GF-D8 (cell line): ENCODE measurements at places on chromosomes 4 and X.

DNA sequence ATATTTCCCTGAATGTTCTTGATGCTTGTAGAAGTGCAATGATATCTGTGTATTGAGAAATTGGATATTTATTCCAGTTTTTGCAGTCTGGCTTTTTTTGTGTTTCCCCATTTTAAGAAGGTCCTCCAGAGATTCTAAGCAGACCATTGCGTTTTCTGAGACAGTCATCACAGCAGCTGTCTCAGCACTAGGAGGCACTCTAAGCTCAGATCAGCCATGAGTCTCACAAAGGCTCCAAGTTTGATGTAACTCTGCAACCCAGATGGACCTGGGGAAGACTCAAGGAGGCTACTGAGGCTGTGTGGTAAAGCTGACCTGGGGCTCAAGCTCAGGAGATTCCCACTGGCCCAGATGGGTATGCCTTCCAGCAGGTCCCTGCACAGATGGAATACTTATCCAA is 89.3 kb upstream of the CYLC1 start:
- no peak for DNase-seq

DNA sequence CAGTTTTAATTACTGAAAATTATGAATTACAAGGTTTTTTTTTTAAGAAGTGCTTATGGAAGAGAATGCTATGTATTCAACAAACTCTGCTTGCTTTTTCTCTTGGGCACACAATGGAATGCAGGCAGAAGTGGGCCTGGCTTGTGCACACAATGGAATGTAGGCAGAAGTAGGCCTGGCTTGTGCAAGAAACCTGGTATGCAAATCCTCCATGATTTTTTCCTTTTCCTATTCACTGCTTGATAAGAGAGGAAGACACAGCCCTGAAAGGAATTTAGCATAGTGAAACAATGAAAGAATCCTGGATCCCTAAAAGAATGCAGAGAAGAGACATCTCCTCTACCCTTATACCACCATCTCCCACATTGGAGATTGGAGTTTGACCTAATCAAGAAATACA is 138.4 kb downstream of the COL25A1 start:
- no peak for DNase-seq

DNA sequence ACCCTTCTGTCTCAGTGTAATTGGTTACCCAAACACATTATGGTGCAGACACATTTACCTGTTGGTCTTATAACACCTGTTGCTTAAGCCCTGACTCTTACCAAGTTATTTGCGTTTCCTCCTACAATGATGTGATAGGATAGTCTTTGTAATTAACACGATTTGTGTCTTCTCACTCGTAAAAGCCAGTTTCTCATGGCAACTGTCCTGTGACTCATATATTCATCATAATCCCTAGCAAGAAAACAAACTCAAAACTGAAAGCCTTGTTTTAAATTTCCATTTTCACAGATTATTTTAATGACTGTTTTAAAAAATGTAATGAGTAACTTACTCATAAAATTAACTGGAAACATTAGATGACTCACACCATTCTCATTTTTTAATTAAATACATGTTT is 495.2 kb downstream of the NLGN4X start:
- no peak for DNase-seq

GRCh38 chr4:40687676-40688389 is 58.2 kb upstream of the RBM47 start:
- no peak for DNase-seq

GRCh38 chr4:157806184-157806583 is 366.6 kb downstream of the GASK1B start:
- no peak for DNase-seq

DNA sequence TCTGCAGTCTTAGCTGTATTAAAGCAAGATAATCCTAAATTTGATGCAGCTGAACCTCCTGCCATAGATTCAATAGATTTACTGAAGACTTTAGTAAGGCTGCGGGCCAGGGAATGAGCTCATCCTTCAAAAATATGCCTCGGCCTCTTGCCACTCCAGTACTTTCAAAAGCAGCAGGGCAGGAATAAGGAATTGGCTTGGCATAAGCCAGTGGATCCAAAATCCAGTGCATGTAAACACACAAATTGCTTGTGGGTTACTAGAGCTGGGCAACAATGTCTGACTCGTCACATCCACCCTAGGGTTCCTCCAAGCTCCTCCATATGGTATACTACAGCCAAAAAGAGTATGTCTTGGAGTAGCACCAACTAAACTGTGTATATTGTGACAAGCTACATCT is 165.0 kb downstream of the AMELX start:
- no peak for DNase-seq

DNA sequence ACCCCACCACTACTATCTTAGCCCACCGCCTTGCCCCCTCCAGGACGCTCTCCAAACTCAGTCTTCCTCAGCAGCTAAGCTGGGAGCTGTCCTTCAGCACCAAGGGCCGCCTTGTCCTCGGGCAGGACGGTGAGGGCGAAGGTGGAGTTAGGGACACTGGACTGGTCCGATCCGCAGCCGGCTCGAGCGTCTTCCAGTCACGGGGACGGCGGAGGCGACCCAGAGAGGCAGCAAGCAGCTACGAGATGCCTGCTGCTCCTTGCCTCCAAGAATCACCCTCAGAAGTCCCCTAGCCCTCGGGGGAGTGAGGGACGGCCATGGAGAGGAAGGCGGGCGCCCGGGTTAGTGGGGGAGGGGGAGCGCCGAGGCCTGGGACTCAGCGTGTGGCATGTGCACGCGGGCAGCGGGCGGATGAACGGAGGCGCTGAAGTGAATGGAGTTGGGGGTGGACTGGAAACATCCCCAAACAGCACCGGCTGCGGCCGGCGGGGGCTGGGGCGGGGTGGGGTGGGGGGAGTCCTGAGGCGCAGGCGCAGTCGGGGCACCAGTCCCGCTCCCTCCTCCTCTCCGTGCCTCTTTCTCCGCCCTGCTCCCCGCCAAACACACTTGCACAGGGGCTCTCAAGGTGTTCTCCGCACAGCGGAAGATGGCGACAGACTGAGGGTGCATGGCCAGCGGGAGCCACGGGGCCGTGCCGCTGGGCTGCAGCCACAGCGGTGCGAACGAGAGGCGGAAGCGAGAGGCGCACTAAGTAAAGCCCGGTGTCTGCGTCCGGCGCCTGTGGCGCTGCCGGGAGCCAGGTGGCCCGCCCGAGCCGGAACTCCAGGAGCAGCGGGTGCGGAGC is at the start of gene NALF2:
Gene NALF2, plus strand, starts transcription at position 545 of the 844 bp plus-strand sequence. CDS start 957 bp downstream, outside the sequence.
- DNase-seq: no peak

- no peak for DNase-seq
Observed at GRCh38 chr4:111399623-111400022, 745.6 kb upstream of the FAM241A start.

GRCh38 chr4:100289946-100290345 is 99.7 kb upstream of the DDIT4L start:
- DNase-seq: no peak

- DNase-seq: no peak
Observed at GRCh38 chr4:109172301-109172700, 130.2 kb downstream of the COL25A1 start.

DNA sequence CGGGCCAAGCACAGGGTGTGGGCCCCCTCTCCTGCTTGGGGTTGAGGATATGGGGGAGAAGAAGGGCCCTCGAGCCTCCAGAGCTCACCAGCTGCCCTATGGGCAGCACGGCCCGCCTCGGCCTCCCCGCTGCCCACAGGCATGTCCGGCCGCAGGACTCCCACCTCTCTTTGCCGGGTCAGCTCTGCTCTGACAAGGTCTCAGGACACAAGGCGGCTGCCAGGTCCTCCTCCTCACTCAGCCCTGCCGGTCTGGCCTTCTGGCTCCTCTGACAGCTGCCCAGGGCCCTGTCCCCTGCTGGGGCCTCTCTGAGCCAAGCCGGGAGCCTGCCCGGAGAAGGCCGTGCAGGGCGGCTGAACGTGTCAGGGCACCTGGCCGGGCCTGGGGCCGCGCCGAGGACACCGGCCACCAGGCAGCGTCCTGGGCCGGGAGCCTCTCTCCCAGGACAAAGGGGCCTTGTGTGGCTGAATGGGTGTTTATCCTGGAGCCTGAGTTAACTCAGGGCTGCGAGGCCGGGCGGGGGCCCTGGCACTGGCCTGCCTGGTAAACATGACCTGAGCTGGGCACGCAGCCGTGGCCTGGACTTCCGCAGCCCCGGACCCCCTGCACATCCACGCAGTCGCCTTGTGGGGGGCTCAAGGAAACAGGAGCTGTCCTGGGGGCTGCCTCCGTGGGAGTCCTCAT is 25.7 kb downstream of the TACC3 start:
- no peak for DNase-seq

DNA sequence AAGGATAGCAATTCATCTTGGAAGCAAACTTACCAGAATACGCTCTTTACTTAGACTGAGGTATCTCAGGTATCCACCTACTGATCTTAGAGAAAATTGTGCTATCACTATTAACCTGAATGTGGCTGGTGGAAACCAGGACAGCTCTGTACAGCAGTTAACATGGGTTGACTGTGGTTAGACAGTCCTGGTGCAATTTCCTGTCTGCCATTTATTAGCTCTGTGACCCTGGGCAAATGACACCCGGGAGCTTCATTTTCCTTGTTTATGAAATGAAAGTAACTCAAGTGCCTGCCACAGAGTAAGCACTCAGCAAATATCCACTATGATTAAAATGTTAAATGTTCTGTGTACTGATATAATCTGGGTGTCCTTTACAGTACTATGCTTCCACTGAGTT is 60.0 kb downstream of the SMC1A start:
- DNase-seq: peak; percentile 55

- no peak for DNase-seq
Observed at GRCh38 chr4:89915937-89916336, 21.3 kb downstream of the MMRN1 start.

DNA sequence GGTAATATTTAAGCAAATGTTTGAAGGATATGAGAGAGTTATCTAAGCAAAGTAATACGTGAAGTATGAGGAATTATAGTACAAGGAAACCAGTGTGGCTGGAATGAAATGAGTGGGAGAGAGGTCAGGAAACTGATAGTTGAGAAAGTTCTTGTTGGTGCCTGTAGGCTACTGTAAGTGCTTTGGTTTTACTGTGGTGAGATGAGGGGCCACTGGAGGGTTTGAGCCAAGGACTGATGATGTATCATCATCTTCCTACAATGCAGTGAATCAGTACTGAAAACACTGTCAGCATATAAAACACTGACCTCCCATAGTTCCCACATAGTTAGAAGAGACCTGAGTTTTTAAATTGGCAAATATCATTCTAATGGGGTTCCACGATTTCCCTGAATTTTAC is 367.5 kb upstream of the CTSO start:
- no peak for DNase-seq

- no peak for DNase-seq
Observed at GRCh38 chr4:123553279-123553678, 156.7 kb downstream of the SPRY1 start.

DNA sequence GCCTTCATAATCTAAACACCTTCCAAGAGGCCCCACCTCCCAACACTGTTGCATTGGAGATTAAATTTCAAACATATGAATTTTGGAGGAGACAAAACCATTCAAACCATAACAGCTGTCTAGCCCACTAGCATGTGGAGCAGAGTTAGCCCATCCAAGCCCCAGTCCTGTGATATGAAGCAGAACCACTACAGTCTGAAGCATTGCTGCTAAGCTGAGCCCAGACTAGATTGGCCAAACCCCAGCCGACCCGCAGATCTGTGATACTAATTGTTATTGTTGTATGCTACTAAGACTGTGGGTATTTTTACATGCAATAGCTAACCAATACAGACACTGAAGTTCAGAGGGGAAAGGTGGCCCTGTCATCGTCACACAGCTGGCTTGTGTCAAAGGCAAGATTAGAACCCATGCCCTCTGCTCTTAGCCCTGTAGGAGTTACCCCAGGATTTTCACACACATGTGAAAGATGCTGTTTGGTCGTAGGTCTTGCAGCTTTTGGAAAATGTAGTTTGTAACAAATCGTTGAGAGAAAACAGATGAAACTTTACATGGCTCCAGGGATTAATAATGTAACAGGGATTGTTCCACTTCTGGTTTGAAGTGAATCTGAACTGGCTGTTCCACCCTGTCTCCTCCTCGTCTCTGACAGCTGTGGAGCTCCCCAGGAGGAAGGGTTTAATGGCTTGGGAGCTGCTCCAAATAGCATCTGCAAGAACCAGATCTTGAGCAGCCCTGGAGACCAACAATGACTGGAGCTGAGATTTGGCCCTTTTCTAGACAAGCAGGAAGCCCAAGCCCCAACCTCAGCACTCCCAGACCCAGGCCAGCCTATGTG is 517.5 kb downstream of the MID1IP1 start:
- no peak for DNase-seq

DNA sequence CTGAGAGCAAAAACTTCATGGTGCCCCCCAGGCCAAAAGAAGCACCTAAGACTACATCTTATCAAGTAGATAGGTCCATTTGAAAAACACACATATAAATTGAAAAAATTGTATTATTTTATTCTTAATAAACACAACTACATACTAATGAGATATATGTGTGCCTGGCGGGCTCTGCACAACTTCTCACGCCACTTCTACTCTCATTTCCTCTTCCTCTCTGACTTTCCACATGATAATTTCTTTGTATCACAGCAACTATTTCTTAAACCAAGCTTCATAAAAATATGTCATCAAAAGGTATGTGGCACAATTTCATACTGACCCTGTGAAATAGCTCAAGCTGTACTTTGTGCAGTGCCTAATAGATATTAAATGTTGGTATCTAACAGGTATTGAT is 10.7 kb upstream of the NPY2R start:
- no peak for DNase-seq

DNA sequence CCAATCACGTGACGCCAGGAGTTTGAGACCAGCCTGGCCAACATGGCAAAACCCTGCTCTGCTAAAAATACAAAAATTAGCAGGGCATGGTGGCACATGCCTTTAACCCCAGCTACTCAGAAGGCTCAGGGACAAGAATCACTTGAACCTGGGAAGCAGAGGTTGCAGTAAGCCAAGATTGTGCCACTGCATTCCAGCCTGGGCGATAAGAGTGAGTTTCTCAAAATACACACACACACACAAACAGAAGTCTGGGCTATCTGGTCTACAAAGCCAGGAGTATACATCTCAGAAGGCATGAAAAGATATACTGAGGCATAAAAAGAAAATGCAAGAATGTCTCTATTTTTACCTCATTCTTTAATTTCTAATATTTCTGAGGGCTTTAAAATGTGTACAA is 11.3 kb downstream of the YTHDC1 start:
- no peak for DNase-seq

DNA sequence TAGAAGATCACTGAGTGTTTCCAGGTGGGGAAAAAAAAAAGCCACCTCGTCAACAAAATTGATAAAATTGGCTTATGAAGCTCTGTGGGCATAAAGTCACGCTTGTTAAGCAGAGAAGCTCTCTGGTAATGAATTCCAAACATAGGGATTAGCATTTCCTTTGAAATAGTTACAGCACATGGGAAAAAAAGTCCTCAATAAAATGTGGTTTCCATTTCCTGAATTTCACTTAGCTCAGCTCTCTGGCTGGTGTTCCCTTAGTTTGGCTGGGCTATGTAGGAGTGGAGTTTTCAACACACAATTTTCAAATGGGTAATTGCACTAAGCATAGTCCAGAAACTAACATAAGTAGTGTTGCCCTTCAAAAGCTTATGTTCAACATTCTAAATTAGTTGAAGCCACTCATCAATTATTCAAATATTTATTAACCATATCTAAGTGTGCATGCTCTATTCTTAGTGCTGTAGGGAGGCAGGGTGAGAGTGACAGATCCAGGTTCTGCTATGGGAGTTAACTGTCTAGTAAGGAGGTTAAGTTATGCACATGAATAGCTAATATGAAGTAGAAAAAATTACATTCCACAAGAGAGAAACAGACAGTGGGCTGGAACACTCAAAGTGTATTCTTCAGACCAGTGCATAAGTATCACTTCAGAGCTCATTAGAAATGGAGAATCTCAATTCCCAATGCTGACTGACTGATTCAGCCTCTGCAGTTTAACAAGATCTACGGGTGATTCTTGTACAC is 445.7 kb downstream of the SMARCA1 start:
- DNase-seq: no peak
